Body of pancreas (tissue), 4 donors: ENCODE measurements at places on chromosomes 4 and X. TPM values are rescaled to one million over a fixed set of nuclear protein-coding genes. Genes with fewer than 3 reads are reported as not detected.

The BEX5 gene
- total RNA-seq: 7.0 TPM

The PRR32 gene
- total RNA-seq: not detected

GRCh38 chr4:124806403-124806802 is 93.9 kb upstream of the ANKRD50 start:
- no peaks in the 10 kb centered on the region for H3K36me3 ChIP-seq
- H3K27ac ChIP-seq: no peak overlapping the region
- DNase-seq: no peak

The MAML3 gene
- total RNA-seq: 11.2 TPM

DNA sequence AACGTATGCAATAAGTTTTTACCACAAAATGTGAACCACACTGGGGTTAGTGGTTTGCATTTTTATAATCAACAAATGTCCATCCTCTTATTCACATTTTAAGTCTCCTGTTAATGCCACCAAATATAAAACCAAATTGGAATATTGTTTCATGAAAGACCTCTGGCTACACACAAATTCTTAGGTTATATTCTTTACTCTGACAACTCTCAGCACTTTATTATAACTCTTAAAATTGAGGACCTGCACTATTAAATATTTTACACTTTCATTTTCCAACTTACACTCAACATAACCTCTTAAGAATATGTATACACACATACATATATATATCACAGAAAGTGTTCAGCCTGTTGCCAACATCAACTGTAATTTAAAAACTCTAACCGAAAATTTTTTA is 2.8 kb downstream of the PDE5A start:
- no peaks in the 10 kb centered on the region for H3K27me3 ChIP-seq
- DNase-seq: no peak
- H3K4me1 ChIP-seq: peaks cover 14% of the 10 kb centered on the region
- no peaks in the 10 kb centered on the region for H3K36me3 ChIP-seq
- no peak overlapping the region for H3K4me3 ChIP-seq

The COPS4 gene
- total RNA-seq: 12.7 TPM

The L1CAM gene
- total RNA-seq: 1.8 TPM

DNA sequence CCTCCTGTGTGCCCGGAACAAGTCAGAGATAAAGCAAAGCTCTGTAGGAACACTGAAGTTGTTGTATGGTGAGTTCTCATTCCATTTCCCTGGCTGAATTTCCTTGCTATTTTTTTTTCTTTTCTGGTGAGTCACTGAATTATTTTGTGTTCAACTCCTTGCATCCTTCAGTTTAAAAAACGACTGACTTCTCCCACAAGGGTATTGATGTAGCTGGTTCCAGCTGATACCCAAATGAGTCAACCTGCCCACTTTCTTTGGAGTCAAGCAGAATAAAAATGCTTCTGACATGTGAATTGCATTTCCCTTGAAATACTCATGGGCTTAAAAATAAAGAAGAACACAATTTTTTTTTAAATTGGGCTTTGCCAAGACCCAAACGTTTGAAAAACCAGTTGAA is 85.5 kb downstream of the SHOX start:
- H3K4me3 ChIP-seq: no peak overlapping the region
- no peak overlapping the region for H3K27ac ChIP-seq
- H3K4me1 ChIP-seq: no peaks in the 10 kb centered on the region
- H3K27me3 ChIP-seq: no peaks in the 10 kb centered on the region
- H3K36me3 ChIP-seq: no peaks in the 10 kb centered on the region

DNA sequence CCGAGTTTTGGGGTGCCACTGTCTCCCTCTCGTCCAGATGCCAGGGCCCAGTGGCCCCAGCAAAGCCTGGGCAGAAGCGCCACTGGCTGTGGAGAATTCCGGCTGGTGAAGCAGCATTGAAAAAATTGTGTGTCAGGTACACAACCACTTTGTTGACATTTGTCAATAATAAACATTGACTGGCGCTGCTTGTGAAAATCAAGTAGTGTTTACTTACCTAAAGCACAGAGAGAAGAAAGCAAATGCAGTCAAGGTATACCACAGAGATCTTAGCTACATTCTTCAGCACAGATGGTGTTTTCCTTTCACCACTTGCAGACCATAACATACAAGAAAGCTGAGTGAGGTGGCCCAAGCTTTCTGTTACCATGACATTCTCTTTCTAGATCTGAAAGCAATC is 14.5 kb upstream of the SLC7A11 start:
- no peak overlapping the region for H3K27ac ChIP-seq
- no peaks in the 10 kb centered on the region for H3K4me1 ChIP-seq
- no peak overlapping the region for H3K4me3 ChIP-seq
- no peak for DNase-seq
- no peaks in the 10 kb centered on the region for H3K36me3 ChIP-seq

DNA sequence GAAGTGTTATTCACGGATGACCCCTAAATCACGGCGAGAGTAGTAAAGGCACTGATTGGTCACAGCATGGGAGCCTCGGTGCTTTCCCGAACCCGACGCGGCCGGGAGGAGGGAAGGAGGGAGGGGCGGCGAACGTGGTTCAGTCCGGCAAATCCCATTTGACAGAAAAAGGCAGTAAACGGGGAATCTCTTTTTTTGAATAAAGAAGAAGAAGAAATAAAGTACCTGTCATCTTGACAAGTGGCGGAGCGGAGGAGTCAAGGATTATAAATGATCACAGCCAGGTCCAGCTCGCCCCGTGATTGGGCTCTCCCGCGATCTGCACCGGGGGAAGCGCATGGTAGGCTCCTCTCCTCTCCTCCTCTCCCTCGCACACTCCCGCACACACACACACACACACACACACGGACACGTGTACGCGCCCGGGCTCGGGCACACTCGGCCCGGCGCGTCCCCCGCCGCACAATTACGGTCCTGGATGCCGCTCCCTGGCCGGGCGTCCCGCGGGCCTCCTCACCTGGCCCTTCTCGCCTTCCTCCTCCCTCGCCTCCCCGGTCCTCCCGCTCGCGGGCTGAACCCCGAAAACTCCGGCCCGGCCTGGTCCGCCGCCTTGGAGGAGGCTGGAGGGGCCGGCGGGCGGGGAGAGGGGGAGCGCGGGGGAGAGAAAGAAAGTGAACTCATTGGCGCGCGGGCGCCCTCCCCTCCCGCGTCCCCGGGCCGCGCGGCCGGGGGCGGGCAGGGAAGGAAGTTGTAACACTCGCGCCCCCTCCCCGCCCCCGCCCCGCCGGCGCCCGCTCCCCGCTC is 99.2 kb upstream of the TENM3 start:
- H3K4me1 ChIP-seq: peaks cover 27% of the 10 kb centered on the region
- peak overlapping the region; percentile 19 for H3K4me3 ChIP-seq
- no peaks in the 10 kb centered on the region for H3K27me3 ChIP-seq
- no peak overlapping the region for H3K27ac ChIP-seq

DNA sequence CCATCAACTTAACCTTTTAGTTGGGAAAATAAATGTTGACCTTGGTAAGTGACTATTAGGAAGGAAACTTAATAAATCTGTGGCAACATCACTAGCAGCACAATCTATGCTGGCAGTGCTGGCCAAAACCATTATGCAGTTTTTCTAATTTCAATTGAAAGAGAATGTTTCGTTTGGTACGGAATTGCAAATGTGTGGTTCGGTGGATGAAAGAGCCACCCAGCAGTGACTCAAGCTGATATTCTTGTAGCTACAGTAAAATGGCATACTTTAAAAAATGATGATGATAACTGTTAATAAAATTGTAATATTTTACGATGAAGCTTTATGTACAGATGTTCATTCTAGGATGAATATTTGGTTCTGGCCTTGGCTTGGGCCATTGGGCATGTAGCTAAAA is 40.7 kb upstream of the AP1S2 start:
- H3K36me3 ChIP-seq: no peaks in the 10 kb centered on the region
- H3K27me3 ChIP-seq: no peaks in the 10 kb centered on the region
- no peak for DNase-seq
- H3K4me1 ChIP-seq: no peaks in the 10 kb centered on the region
- no peak overlapping the region for H3K4me3 ChIP-seq

The MAOB gene
- 22.4 TPM for total RNA-seq

The RAB40AL gene
- 1.3 TPM for total RNA-seq

The TRPC5OS gene
- total RNA-seq: 0.26 TPM

GRCh38 chr4:59387759-59388758 is 1812.1 kb upstream of the ADGRL3 start:
- H3K27me3 ChIP-seq: no peaks in the 10 kb centered on the region
- no peak for DNase-seq
- H3K27ac ChIP-seq: no peak overlapping the region
- no peak overlapping the region for H3K4me3 ChIP-seq

GRCh38 chr4:3784454-3785291 is 18.5 kb downstream of the ADRA2C start:
- H3K27me3 ChIP-seq: no peaks in the 10 kb centered on the region
- H3K4me1 ChIP-seq: peaks cover 52% of the 10 kb centered on the region
- DNase-seq: no peak
- H3K27ac ChIP-seq: peak overlapping the region; percentile 36
- H3K36me3 ChIP-seq: no peaks in the 10 kb centered on the region

The WWC2 gene
- 24.4 TPM for total RNA-seq

DNA sequence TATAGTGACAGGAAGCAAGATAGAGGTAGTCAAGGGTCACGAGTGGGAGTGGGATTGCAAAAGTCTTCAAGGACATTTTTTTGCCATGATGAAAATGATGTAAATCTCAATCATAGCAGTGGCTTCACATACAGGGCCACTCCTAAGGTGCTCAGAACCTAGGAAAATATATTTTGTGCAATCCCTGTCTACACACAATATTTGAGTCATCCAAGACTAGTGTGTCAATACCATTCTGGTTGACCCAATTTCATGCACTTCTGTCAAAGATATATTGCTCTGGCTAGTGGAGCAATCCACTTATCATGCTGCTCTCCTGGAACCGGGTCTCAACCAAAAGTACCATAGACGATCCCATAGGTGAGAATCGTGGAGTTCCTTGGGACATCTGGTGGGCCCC is 24.2 kb upstream of the XPNPEP2 start:
- no peaks in the 10 kb centered on the region for H3K4me1 ChIP-seq
- no peaks in the 10 kb centered on the region for H3K27me3 ChIP-seq
- no peak overlapping the region for H3K27ac ChIP-seq
- DNase-seq: no peak
- no peaks in the 10 kb centered on the region for H3K36me3 ChIP-seq
- H3K4me3 ChIP-seq: no peak overlapping the region
